ENCODE measurements at places on chromosomes 6 and 20. TPM values are rescaled to one million over a fixed set of nuclear protein-coding genes. Genes with fewer than 3 reads are reported as not detected.

- DNase-seq, result no peak
Observed at GRCh38 chr6:85824329-85824728, 181.6 kb upstream of the SYNCRIP start.

PHACTR1 gene
- 33.9 TPM for total RNA-seq

GRCh38 chr6:75526502-75527127, 33.0 kb upstream of the FILIP1 start:
- peak; percentile 77 for DNase-seq

HEY2 gene
- total RNA-seq, result 38.1 TPM

SLC22A7 gene
- total RNA-seq, result not detected

RAB23 gene
- total RNA-seq, result 9.1 TPM

ATRN gene
- total RNA-seq, result 26.2 TPM

DNA sequence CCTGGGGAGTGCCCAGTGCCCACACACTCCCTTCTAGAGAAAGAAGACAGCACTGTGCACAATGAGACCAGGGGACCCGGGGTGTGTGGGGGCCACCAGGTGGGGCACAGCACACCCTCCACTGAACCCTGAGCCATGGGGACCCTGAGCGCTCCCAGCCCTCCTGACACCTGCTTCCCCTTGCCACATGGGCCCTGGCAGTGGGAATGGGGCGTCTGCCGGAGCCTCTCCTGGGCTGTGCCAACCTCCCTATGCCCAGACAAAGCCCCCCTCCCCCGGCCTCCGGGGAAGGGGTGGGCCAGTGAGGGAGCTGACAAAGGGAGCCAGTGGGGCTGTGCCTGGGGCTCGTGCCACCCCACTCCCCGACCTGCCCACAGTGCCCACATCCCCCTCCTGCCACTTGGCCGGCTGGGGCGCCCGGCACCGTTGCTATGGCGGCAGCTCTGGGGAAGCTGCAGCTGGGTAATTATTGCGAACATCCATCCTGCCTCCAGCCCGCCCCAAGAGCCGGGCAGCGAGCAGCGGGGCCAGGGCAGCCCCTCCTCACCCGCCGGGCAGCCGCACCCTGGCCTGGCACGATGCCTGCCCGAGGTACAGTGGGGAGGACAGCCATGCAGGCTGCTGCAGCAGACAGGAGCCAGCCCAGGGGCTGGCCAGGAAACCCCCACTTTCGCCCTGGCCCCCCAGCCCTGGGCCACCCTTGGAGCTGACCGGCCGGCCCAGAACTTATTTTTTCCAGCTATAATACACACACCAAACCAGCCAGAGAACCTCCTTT, 41.9 kb upstream of the NOL4L start:
- no peak for DNase-seq

GRCh38 chr6:159532155-159532554, 160.9 kb downstream of the SOD2 start:
- no peak for DNase-seq
